Stimulated activated CD8-positive, alpha-beta memory T cell treated with anti-CD3 and anti-CD28 coated beads, Interleukin-7, amount 100 ng/mL, for 4 hours (primary cell): ENCODE measurements at places on chromosomes 12 and 14.

- no peak for DNase-seq
Observed at GRCh38 chr14:92254786-92255185, 68.2 kb upstream of the SLC24A4 start.

- no peak for DNase-seq
Observed at GRCh38 chr14:20583142-20583541, 4.7 kb downstream of the RNASE11 start.

DNA sequence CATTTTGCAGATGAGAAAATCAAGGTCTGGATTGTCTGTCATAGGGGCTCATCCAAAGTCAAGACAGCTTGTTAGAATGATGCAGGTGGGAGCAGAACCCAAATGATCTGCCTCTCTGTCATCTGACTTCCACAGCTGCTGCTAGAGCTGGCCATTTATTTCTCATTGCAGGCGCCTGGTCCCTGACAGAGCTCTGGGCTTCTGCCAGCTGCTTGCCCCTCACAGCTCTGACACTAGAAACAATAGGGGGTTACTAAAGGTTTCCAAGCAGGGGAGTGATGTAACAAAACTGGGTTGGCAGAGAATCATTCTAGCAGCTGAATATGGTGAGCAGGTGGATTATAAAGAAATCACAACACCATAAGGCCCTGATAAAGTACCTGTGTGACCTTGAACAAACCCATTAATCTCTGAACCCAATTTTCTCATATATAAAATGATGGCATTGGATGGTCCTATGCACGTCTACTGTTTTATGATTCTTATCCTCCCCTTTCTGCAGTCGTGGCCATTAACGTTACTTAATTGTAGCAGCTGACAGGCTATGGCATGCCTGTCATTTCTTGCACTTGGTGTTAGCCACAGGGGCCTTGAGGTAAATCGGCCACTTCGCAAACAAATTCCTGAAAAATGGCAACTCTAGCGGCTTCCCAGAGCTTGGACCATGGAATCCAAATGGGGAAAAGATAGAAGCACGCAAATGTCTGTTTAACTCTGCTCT, 134.6 kb downstream of the RMST start:
- DNase-seq = no peak

- DNase-seq = no peak
Observed at GRCh38 chr14:55645145-55645544, 65.1 kb downstream of the KTN1 start.

DNA sequence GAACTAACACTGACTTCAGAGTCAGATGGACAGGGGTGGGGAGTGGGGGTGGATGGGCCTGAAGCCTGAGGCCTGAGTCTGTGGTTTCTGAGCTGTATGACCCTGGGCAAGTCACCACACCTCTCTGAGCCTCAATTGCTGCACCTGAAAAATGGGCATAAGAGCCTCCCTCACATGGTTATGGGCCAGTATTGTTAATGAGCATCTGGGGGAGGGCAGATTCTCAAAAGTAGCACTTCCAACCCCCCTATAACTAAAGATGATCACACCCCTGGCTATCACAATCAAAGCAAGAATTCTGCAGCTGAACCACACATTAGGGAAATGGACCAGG, 168.6 kb downstream of the RBM19 start:
- no peak for DNase-seq

- no peak for DNase-seq
Observed at GRCh38 chr14:69917287-69917686, 38.1 kb downstream of the SMOC1 start.

DNA sequence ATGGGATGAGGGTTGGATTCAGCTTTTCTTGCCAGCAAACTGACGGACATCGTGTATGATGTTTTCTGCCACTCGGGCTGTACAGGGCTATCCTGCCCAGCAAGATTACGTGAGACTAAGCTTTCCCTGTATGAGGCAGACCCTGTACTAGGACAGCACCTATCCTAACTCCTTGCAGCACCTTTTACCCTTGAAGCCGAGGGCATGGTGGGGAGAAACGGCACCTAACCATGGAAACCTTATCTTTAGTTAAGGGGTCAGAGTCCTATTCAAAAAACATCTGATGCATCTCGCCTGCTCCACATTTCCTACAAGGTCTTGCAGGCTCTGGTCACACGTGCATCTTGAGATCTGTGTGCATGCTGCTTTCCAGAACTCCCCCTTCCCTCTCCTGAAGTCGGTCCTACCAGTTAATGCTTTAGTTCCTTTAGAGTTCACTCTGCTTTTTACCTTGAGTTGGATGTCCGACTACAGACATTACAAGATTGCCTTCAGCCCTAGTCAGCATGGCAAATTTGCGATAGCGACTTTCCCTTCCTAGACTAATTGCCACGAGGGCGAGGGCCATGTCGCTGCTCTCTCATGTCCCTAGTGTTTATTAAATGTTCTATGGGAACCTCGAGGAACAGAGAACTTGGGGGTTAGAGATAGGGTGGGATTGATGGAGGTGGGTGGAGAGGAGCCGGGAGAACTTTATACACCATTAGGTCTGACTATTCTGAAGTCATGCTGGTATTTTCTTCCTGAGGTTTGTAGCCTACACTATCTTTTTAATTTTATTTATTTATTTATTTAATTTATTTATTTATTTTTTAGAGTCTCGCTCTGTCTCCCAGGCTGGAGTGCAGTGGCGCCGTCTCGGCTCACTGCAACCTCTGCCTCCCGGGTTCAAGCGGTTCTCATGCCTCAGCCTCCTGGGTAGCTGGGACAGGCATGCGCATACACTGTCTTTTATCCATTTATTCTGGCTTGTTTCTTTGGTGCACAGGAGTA, 6.6 kb downstream of the RAN start:
- DNase-seq = no peak

DNA sequence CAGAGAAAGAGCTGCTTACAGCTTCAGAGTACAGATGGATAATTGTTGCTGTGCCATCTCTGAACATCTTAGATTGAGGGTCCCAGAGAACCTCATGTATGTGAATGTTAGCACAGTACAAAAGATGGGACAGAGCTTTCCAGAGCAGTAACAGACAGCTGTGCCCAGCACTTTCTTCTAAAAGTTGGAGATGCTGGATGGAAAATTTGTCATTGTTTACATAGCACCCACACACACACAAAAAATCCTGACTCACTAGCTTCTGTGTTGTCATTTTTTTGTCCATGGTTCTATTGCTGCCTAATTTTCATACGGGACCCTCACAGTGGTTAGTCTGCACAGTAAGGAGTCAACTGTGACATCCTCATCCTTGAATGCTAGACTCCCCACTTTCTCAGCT, 374.7 kb downstream of the DIO2 start:
- DNase-seq = no peak

DNA sequence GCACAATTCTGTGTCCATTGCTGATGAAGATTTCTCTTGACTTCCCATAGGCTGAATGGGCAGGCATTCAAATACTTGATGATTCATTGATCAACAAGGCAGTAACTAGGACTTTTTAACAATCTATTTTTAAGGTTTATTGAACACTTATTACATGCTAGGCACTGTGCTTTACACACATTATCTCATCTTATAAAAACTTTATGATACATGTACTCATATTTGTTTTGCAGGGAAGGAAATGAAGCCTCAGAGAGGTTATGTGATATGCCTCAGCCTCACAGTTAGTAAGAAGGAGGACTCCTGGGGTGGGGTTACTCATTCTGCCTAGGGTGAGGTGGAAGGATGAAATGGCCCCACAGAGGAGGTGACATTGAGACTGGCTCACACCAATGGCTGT, 12.9 kb upstream of the EMP1 start:
- no peak for DNase-seq

- no peak for DNase-seq
Observed at GRCh38 chr12:90061809-90062208, 353.2 kb upstream of the ATP2B1 start.

- no peak for DNase-seq
Observed at GRCh38 chr12:48184549-48184922, 1.1 kb downstream of the CCDC184 start.

DNA sequence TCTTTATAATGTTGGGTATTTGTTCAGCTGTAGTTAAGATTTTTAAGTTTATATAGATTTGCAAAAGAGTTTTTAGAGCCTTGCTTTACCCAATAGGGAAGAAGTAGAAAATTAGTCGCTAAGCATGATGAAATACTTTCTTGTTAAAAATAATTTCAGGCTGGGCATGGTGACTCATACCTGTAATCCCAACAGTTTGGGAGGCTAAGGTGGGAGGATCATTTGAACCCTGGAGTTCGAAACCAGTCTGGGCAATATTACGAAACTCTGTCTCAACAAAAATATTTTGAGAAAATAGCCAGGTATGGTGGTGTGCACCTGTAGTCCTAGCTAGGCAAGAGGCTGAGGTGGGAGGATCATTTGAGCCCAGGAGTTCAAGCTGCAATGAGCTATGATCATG, 18.7 kb upstream of the SCFD1 start:
- DNase-seq = no peak

- DNase-seq = no peak
Observed at GRCh38 chr12:71438670-71439361, 782 bp upstream of the LGR5 start.

DNA sequence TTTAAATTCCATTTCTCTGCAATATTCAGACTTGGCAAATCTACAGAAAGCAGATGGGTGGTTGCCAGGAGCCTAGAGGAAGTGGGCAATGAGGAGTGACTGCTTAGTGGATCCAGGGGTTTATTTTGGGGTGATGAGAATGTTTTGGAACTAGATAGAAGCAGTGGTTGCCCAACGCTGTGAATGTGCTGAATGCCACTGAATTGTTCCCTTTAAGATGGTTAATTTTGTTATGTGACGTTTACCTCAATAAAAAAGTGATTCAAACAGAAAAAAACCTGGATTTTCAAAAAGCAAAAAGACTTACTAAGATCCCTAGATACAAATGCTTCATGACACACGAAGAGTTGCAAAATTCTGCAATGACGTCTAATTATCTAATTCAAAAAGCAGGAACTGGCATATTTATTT, 34.2 kb downstream of the DAO start:
- DNase-seq = no peak

DNA sequence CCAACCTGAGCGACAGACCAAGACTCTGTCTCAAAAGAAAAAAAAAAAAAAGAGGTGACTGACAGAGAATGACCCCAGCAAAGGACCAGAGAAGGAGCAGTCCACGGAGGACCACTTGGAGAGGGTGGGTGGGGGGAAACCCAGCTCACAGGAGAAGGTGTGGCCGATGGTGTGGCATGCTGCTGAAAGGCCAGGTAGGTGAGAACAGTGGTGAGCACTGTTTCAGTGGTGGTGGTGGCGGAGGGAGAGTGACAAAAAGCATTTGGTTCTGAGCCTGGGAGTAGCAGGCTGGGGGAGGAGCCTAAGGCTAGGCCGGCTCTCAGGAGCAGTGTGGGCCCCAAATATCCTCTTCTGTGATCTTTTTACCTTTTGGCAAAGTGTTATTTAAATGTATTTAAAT, 63.8 kb downstream of the IRF2BPL start:
- DNase-seq = no peak

- no peak for DNase-seq
Observed at GRCh38 chr12:52316701-52317100, 4.5 kb downstream of the KRT83 start.

GRCh38 chr12:12244341-12244740, 22.5 kb downstream of the LRP6 start:
- no peak for DNase-seq

- DNase-seq = peak; percentile 86
Observed at GRCh38 chr14:102319351-102320032, at the start of gene ZNF839. ZNF839 (plus strand) TSS chr14:102319746; CDS start chr14:102319766, 20 bp downstream.

- no peak for DNase-seq
Observed at GRCh38 chr14:90299408-90299807, 32.3 kb downstream of the NRDE2 start.

GRCh38 chr12:49925433-49926204, 21.9 kb upstream of the FAIM2 start:
- no peak for DNase-seq

GRCh38 chr14:93895023-93895604, 32.0 kb upstream of the FAM181A start:
- DNase-seq = no peak

GRCh38 chr12:6078398-6079096, 45.9 kb downstream of the VWF start:
- no peak for DNase-seq

DNA sequence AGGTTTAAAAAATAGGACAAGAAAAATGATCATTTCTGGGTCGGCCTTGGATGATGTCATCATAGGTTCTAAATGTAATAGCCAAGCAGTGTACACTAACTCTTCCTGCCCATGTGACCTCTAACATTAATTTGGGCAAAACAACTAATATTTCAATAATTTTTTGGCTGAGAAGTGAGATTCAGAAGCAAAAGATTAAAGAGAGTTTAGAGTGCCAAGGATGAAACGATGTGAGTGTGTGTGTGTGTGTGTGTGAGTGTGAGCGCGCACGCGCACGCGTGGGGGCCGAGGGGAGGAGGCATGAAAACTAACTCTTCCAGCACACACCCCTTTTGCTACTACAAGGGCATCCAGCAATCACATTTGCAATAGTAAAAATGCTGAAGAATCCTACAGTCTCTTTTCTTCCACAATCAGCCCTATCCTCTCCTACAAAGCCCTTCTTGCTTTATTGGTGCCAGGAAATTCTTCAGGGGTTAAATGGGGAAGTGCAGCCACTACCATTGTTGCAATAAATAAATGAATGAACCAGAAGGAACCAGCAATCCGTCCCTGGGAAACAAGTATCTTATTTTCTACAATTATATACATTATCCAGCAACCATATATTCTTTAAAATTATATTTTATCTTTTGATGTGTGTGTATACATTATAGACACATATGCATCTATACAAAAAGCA, 52.9 kb downstream of the PEBP1 start:
- no peak for DNase-seq

DNA sequence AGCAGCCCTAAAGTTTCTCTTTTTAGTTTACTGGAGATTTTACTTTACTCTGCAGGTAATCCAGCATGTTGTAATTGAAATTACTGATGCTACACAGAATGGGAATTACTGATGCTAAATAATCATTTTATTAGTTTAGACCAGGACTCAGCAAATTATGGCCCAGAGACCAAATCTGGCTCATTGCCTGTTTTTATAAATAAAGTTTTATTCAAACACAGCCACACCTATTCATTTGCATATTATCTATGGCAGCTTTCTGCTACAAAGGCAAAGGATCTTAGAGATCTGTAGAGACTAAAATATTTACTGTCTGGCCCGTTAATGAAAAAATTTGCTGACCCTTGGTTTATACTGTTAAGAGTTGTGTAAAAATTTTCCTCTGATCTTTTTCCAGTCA, 216.1 kb downstream of the FUT8 start:
- no peak for DNase-seq

DNA sequence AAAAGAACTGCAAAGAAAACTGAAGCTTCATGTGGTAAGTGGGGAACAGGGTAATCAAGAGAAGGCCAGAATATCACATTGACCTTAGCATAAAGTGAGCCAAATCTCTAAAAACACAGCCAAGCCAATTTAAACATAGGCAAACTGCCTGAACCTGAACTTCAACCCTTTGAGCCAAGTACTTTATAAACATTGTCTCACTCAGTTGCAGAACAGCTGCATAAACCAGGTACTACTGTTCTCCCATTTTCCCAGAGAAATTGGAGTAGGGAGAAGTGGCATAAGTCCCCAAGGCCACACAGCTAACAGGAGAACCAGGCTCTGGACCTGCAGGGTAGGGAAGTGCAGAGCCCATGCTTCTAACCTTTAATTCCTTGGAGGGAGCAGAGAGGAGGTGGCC, 30.4 kb upstream of the FKBP4 start:
- DNase-seq = no peak
